ENCODE measurements at places on chromosomes 2 and 18. TPM values are rescaled to one million over a fixed set of nuclear protein-coding genes. Genes with fewer than 3 reads are reported as not detected.

The MROH2A gene
- total RNA-seq = not detected

The ACVR1C gene
- total RNA-seq = 0.30 TPM

The CD8A gene
- 0.08 TPM for total RNA-seq

The CNTNAP5 gene
- total RNA-seq = not detected

The GRB14 gene
- 15.4 TPM for total RNA-seq

The PLGLB2 gene
- total RNA-seq = 4.1 TPM

The DCC gene
- not detected for total RNA-seq

The IL36B gene
- total RNA-seq = not detected

The BCL11A gene
- 4.6 TPM for total RNA-seq

The RAD51AP2 gene
- total RNA-seq = 0.04 TPM

The RNF144A gene
- total RNA-seq = 2.2 TPM

The SERPINB5 gene
- total RNA-seq = 426 TPM

The NOSTRIN gene
- not detected for total RNA-seq

The PCGF1 gene
- 21.4 TPM for total RNA-seq

The MC4R gene
- not detected for total RNA-seq

The FBLN7 gene
- total RNA-seq = 0.23 TPM

The ABCB11 gene
- total RNA-seq = not detected

The TSHZ1 gene
- total RNA-seq = 4.6 TPM
